Activated T-helper 9 cell treated with anti-CD3 and anti-CD28 coated beads, Interleukin-2, amount 50 U/mL, for 16 hours (primary cell): ENCODE measurements at places on chromosomes 6 and 20.

- DNase-seq = no peak
Observed at GRCh38 chr20:4795394-4795793, 73.7 kb downstream of the PRND start.

DNA sequence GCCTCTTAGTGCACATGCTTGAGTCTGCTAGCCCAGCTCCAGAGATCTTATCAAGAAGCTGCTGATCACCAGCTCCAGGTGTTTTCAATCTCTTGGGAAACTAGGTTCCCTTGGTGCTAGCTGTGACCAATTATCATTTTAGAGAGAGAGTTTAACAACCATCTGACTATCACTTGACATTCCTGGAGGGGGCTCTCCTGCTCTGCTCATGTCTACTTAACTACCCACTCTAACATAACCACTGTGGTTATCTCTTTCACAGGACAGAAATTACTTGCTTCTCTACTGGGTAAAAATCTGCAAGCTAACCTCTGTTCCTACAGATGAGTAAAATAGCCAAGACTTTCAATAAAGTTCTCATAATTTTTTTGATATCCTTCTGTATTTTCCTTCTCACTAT is 823.4 kb upstream of the GJE1 start:
- no peak for DNase-seq

DNA sequence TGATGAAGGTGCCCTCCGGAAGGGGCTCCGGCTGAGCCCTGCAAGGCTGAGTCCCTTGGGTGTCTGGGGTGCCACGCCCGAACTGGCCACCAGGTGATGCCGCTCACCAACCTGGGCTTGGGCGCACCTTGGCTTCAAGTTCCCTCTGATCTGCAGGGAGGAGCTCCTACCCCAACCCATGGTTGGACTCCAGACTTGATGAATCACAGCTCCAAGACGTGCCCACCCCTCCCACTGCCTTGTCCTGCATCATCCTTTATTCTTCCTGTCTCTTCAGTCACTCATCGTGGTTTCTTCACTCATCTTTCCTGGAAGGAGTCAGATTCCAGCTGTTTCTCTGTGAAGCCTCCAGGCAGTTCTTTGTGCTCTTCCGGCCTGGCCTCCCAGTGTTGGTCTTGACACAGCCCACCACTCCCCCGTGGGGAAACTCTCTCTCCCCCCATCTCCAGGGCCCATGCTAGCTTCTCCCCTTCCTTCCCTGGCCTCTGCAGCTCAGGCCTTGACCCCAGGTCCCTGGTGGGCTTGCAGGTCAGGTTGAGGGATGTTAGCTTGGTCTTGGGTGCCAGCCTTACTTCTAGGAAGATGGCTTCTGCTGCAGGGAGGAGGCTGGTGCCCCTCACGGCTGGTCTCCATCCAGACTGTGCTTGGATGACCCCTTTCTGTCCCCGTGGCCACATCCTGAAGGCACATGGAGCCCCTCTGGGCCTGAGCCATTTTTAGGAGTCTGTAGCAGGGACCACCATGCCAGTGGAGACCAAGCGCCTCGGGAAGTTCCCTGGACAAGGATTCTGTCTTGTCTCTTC is 2.6 kb upstream of the ZBP1 start:
- DNase-seq = peak; percentile 54

DNA sequence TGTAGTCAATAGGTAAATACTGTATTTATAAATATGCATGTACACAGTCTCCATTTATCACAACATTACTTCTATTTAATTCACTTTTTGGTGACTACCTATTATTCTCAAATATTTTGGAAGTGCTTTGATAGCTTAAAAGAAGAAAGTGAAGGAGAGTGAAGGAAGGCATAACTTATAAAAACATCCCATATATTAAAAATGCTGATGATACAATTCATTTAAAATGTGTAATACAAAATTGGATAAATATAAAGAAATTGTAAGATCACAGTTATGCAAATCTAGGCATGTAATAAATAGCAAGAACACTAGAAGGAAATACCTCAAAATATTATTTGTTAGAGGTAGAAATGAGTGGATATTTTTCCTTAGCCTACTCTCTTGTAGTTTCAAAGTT is 111.6 kb upstream of the ADTRP start:
- no peak for DNase-seq

DNA sequence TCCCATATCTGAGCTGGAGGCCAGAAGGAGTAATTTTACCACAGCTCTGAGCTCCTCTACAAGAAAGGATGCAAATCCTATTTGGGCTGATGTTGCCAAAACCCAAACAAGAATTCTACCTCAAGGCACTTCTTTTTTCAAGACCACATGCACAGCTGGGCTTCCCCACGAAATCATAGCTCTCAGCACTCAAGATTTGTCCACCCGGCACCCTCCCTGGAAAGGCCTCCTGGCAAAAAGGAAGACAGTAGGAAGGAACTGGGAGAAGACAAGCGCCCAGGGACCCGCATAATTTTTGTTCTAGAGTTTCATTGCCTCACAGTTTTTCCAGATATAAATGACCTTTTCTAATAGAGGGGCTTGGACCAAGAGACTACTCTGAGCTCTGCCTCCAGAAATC is 90.5 kb downstream of the BANF2 start:
- DNase-seq = no peak

DNA sequence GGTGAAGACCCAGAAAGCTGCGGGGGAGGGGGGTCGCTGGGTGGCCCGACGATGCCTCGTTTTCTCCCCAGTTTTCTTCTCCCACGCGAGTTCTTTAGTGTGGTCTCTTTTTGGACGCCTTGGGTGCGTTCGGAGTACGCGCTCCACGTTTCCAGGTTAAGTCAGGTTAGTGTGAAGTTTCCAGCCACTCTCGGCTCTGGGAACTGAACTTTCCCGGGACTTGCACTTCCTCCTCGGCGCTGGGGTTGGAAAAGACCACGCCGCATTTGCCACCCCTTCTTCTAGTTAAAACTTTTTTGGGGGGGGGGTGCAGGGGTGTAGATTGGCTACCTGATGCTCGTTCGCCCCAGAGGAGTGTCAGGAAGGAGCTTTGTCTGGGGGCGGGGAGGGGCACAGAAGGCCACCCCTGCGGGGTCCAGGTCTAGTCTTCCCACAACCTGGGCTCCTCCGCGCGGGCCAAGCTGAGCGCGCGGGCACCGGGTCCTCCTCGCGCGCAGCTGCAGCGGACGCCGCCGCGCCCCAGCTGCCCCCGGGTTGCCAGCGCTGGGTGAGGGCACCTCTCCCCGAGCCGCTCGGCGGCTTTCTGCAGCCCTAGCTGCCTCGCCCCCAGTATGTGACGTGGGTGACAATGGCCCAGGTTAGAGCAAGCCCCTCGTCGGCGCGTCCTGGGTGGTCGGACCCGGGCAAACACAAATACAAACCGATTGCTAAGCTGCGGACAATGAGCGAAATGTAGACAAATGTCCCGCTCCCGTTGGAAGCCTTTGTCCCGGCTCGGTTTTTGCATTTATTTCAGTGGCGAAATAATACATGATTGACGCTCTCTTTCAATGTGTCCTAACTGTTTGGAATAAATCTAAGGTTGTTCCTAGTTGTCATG is 1.7 kb upstream of the NKX2-2 start:
- DNase-seq = no peak

GRCh38 chr6:155141512-155141911 is 122.3 kb upstream of the CLDN20 start:
- no peak for DNase-seq

- DNase-seq = no peak
Observed at GRCh38 chr6:8181160-8181881, 79.0 kb upstream of the EEF1E1 start.

GRCh38 chr20:52410182-52410647 is 218.6 kb upstream of the ZFP64 start:
- DNase-seq = peak; percentile 4

- DNase-seq = no peak
Observed at GRCh38 chr6:109894181-109894580, 83.9 kb upstream of the GPR6 start.

DNA sequence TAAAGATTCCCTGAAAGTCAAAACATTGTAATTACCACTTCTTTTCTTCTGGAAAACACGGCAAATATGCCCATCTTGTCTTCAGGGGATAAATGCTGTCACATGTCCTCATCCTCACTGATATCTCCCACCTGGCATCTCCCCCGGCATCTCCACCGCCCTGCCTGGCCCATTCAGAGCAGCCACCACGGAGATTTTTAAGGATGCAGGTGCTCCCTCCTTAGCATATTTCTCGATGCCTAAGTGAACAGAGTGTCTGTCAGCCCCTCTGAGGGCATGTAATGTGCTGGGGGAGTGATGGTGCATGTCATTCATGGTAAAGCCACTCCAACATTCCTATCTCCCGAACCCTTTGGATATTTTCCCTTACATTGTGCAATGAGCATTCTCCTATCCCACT is 215.5 kb downstream of the PREX1 start:
- DNase-seq = no peak

DNA sequence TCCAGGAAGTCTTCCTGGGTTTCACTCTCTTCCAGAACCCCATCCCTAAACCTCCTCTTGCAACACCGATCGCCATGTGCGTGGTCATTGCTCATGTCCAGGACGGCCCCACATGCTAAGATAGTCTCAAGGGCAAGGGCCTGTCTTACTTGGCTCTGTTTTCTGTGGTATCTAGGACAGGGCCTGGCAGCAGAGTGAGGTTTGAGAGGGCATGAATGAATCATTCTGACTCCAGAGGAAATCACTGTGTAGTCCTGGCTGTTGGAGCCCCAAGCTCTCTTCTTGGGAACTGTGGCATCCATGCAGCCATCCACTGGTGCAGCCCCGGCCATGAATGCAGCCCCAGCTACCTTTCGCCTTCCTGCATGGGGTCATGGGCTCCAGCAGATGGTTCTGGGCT is 12.4 kb downstream of the SIRPA start:
- DNase-seq = no peak

DNA sequence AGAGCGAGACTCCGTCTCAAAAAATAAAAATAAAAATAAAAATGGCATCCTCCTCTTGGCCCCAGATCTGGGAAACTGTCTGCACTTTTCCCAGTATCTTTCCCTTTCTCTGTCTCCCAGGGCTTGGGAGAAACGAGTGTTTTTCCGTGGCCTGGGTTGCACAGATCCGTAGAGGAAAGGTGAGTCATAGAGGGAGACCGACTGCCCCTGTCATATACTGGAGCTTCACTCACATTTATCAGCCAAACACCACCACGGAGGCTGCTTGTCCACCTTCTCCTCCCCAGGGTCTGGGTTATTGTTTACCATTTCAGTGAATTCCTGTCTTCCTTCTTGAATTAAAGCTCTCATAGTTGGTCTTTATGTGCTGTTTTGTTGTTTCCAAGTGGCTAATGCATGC is 31.9 kb upstream of the EIF2S2 start:
- DNase-seq = no peak

DNA sequence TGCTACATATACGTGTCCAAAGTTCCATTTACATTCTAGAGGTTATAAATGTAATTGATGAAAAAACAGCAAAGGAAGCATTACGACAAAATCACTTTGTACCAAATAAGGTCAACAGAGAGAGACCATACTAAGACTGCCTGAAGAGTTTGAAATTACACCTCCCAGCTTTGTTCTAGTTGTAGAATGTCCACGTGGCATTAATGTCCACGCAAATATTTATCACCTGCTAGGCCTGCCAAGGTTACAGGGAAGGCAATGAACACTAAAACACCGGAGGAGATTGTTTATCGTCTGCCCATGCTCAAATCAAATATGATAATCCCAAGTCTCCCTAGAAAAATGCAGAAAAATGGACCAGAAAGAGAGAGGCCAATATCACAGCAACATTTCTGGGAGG is 6.2 kb downstream of the RALGAPA2 start:
- no peak for DNase-seq

- DNase-seq = peak; percentile 33
Observed at GRCh38 chr6:149963212-149963461, 606 bp upstream of the ULBP1 start.

DNA sequence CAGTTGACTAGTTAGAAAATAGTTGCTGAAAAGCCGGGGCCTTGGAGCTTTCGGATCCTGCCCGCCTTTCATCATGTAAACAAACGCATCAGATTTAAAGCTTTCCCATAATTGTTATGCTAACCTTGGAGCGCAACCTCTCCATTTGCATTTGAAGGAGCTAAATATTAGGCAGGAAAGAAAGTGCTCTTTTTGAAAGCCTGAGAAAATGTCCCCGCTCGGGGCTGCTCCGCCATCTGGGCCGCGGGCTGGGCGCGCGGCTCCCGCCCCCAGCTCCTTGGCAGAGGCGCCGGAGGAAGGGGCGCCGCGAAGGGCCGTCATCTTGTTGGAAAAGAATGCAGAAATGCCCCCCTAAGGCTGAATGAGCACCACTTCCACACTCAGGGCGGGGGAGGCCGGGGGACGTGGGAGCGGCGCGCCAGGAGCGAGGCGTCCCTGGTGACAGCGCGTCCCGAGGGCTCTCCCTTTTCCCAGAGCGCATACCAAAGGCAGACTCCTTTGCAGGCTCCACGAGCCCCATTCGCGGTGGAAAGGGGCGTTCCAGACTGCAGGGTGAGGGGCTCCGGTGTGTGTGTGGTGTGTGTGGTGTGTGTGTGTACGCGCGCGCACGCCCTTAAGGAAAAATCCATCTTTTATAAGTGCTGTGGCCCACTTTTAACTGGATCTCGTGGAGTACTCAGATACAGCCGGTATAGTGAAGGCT is 145.6 kb upstream of the ID4 start:
- no peak for DNase-seq

GRCh38 chr20:58097429-58097828 is 131.0 kb downstream of the ANKRD60 start:
- no peak for DNase-seq

- no peak for DNase-seq
Observed at GRCh38 chr20:36175016-36175415, 20.5 kb downstream of the EPB41L1 start.

GRCh38 chr6:11163932-11164331 is 52.4 kb upstream of the ERVFRD-1 start:
- no peak for DNase-seq

- peak; percentile 28 for DNase-seq
Observed at GRCh38 chr6:26607434-26608230, 10.9 kb downstream of the ABT1 start.

DNA sequence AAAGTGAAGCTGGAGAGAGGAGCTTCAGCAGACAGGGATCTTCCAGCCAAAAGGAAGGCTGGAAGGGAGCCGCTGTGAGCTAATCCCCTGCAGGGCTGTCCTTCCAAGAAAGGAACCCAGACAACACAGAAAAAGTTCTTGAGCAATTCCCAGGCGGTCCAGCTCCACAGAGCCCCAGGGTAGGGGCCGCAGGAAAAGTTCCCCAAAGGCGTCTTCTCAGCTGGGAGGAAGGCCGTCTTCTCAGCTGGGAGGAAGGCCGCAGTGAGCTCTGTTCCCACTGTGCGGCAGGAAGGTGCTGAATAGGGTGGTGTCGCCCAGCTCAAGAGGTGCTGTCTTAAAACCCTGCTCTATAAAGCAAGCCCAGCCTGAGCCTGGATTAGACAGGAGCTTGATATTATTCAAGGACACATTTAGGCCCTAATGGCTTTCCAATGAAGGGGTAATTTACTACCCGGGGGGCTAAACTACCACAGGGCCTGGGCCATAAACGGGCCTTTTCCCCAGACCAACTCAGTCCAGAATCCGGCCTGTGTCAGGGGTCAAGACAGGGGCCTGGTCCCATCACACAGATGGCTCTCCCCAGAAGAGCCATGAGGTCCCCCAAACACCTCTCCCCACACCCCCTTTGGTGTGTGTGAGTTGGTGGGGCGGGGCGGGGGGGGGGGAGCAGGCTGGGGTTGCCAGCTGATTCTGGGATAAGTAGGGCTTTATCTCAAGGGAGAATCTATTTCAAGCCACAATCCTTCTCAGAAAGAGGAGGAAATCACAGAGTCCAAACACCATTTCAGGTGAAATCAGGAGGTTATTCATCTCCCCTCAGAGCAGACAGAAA is 103.6 kb downstream of the NOL4L start:
- no peak for DNase-seq
